ENCODE measurements at places on chromosomes 3 and 15.

DNA sequence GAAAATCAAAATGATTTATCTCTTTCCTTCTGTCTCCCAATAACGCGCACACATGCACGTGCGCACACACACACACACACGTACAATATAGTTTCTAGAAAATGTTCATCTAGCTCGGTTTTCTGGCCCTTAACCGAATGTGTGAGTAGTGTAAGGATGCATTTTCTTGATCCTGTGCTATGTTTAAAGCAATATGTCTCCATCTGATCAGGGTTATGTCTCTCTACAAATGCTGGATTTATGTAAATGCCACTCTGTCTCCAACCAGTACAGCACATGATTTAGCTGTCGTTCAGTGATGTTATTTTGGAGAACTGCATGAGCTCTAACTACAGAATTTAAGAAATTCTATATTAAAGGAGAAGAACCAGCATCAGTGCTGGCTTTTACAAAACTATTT, 198.0 kb downstream of the TJP1 start:
- no peak for DNase-seq

DNA sequence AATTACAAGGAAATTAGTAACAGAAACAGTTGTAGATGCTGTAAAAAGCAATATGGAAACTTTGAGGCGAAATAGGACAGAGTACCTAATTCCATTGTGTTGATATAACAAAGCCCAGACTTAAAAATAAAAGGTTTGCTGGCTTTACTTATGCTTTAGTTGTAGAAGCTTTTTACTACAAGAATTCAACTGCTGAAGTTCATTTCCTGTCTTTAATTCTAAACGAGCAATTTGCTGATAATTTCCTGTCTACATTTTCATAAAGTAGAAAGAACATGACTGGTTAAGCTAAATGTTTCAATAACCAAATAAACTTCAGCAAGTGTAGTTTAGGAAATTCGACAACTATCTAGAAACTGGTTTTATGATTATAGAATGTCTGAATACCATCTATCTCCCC, 423.8 kb downstream of the MECOM start:
- no peak for DNase-seq

- DNase-seq, result no peak
Measured at GRCh38 chr3:104438706-104439105, 928.0 kb upstream of the ALCAM start.

DNA sequence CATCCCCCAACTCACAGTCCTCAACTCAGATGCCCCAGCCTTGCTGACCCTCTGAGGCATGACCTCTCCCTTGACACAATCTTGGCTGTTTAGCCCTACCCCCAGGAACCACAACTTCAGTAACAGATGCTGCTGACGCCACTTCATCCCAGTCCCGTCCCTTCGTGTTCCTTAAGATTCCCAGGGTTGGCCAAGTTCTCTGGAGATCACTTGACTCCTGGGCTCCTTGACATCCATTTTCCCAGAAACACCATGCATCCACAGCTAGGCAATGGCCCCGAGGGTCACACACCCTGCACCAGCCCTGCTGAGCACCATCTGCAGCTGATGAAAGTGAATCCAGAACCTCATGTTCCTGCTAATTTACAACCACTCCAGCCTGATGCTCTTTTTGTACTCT, 6.9 kb downstream of the RTP2 start:
- DNase-seq, result no peak

DNA sequence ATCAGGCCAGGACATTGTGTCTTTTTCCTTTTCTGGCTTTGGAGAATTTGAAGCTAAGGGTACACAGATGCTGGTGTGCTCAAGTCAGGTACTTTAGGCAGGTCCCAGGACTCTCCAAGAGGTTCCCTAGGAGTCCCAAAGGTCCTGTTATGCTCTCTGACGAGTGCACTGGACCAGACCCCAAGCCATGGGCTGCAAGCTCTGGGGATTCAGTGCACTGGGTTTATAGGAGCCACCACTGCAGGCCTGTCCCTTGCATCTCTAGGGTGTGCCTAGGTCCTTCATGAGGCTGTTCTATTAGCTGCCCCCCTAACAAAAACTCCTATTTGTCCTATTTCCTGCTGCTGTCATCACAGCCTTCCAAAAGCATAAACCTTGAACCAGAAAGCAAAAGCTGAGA, 31.9 kb upstream of the BFSP2 start:
- DNase-seq, result no peak

- DNase-seq, result no peak
Measured at GRCh38 chr3:14166877-14167603, 11.4 kb downstream of the XPC start.

DNA sequence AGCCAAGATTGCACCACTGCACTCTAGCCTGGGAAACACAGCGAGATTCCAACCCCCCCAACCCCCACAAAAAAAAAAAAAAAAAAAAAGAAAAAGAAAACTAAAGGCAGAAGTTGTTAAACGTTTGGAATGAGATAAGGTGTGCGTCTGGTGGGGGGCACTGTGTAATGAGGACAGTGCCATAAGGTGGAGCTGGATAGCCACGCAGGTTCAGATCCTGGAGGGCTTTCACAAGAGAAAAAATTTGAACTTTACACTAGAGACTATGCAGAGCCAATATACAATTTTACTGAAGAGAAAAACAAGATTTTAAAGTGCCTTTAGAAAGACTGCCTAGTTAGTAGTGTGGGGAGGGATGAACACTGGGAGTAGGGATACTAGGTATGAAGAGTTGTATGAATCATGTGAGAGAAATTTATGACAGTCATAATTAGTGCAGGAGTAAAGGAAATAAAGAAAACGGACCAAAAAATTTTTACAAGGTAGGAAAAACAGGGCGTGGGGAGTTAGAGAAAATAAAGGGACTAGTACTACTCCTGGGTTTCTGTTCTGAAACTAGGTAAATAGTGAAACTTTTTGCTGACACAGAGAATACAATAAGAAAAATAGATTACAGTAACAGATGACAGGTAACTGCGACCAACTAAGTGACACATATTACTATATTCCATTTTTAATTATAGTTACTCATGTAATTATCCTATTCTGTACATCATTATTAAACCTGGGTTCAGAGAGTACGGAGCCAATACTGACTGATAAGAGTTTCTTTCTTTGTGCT, 108.1 kb downstream of the PEAK1 start:
- DNase-seq, result no peak

GRCh38 chr15:92167451-92167850, 226.2 kb upstream of the ST8SIA2 start:
- no peak for DNase-seq

- no peak for DNase-seq
Measured at GRCh38 chr3:5657106-5657505, 469.6 kb downstream of the EDEM1 start.

DNA sequence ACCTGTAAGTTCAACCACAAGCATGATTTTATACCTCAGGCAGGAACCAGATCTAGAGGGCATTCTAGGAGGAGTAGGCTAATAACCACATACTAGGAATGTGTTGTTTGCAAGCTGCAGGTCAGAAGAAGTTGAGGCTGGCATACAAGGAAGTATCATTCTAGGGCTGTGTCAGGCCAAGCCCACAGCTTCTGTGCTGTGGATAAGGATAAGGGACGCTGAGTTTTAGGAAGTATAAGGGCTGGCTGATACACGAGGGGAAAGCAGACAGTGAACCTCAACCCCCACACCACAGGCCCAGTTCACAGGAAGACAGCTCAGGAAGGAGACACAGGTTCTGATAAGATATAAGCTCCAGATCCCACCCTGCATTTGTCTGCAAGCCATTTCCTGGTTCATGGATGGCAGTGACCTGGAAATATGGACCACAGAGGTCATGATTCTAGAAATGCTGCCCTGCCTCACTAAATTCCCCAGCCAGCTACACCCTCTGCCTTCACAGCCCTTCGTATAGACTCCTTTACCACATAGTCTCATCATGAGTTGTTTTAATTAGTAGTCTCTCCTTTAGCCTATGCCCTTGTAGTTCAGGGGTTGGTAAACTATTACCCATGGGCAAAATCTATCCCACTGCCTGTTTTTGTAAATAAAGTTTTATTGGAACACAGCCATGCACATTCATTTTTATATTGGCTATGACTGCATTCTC, 260.7 kb downstream of the OPA1 start:
- DNase-seq, result no peak

Measured in T1000 (cell line).